Astrocyte of the hippocampus (primary cell): ENCODE measurements at places on chromosomes 11 and 22.

GRCh38 chr11:104876324-104876723 lies 21.9 kb downstream of the CASP12 start:
- DNase-seq: no peak

DNA sequence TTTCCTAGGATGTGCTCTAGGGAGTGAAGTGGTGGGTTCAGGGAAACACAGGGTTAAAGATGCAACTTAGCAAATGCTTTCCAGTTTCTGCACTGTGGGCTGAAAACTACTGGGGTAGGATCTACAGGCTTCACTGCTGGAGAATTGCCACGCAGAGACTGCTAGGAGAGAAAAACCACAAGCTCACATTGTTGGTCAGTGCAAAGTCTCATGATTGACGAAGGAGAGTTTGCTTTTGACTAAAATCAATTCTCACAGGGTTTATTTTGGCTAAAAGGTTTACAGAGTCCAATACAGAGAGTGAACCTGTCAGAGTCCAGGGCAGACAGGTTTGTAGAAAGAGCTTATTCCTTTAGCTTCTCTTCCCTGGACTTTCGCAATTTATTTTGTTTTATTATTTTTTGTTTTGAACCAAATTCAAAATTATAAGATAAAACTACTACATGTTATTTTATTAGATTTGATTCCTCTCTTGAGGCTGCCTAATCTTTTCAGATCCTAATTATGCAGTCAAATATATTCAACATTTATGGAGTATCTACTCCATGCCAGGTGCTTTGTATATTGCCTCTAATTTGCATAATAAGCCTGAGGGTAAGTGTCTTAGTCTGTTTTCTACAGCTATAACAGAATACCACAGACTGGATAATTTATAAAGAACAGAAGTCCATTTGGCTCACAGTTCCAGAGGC lies 64.7 kb downstream of the MTNR1B start:
- peak; percentile 92 for DNase-seq

DNA sequence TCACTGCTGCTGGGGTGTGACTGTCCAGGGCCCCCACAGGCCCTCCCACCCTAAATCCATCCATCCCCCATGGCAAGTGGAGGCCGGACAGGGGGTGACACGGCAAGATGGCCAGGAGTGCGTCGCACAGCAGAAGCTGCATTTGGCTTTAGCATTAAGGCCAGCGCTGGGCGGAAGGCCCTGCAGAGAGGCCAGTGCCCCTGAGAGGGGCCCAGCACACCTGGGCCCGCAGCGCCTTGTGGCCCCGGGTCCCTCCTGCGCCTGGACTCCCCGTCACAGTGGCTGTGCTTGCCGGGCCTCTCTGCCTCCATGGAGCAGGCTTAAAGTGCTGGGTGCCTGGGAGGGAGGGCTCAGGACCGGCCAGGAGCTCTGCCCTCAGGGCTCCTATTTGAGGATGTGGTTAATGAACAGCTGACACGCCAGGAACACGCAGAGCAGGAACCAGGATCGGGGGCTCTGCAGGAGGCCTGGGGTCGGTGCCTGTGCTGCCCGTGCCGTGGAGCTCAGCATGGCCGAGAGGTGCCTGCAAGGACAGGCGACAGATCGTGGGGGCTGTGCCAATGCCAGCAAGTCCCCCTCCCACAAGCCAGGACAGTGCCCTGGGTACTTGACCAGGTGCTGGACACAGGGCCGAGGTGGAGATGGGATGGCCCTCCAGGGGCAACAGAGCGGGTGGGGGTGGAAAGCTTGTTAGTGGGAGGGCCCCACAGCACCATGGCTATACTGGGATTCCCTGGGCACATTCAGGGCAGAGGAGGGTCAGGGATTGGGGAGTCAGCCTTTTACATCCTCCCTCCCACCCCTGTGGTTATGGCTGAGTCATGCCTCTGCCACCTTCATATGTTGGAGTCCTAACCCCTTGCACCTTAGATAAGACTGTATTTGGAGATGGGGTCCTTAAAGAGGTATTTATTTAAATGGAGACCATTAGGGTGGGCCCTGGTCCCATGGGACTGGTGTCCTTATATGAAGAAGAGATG lies 30.9 kb upstream of the CARS1 start:
- DNase-seq: peak; percentile 32

DNA sequence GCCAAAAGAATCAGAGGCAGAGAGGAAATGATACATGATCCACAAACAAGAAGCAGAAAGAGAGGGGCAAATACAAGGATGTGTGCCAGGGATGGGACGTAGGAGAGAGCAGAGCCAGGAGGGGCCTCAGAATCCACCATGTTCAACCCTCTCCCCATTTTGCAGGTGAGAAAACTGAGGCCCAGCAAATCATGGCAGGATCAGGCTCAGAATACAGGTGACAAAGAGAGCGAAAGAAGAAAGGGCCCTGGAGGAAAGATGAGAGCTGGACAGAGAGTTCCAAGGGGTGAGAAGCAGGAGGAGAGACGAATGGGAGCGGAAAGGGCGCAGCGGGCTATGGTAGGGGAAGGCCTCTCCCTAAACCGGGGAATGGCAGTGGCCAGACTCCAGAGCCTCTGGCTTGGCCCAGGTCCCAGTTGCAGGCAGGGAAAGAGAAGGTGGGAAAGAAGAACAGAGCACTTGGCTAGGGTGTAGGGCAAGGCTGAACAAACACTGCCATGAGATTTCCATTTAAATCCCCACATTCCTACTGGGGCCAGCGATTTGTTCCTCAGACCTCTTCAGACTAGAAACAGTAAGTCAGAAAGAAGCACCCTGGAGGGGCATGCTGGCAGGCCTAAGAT lies 44.4 kb upstream of the TSKU start:
- DNase-seq: peak; percentile 54

- no peak for DNase-seq
Observed at GRCh38 chr11:78037825-78038620, 14.9 kb upstream of the KCTD14 start.
